Epithelial cell of proximal tubule (primary cell): ENCODE measurements at places on chromosomes 2 and 18. TPM values are rescaled to one million over a fixed set of nuclear protein-coding genes. Genes with fewer than 3 reads are reported as not detected.

LYG1 gene
- total RNA-seq, result 0.12 and 0.22 TPM in 2 replicates

PTCD3 gene
- 47.8 and 53.2 TPM in 2 replicates for total RNA-seq

CDCA7 gene
- 34.7 and 55.4 TPM in 2 replicates for total RNA-seq

PTPRN gene
- total RNA-seq, result 0.75 and 1.0 TPM in 2 replicates

SUCLG1 gene
- total RNA-seq, result 52.6 and 78.4 TPM in 2 replicates

OSGEPL1 gene
- 7.8 and 11.4 TPM in 2 replicates for total RNA-seq

ALS2 gene
- 15.6 and 20.8 TPM in 2 replicates for total RNA-seq

TMEM163 gene
- 0.40 and 0.65 TPM in 2 replicates for total RNA-seq

ZNF516 gene
- total RNA-seq, result 14.8 and 15.7 TPM in 2 replicates

ACAA2 gene
- 92.3 and 93.8 TPM in 2 replicates for total RNA-seq

GREB1L gene
- 5.1 and 6.2 TPM in 2 replicates for total RNA-seq

KATNAL2 gene
- 0.06 and 0.22 TPM in 2 replicates for total RNA-seq

FIGLA gene
- total RNA-seq, result not detected in 2 replicates

CHRND gene
- total RNA-seq, result not detected in 2 replicates

PLA2R1 gene
- 1.3 and 3.6 TPM in 2 replicates for total RNA-seq

SGPP2 gene
- total RNA-seq, result 9.1 and 9.7 TPM in 2 replicates

RUFY4 gene
- not detected in 2 replicates for total RNA-seq

MEP1B gene
- not detected in 2 replicates for total RNA-seq

AFG3L2 gene
- 41.3 and 52.8 TPM in 2 replicates for total RNA-seq

IAH1 gene
- total RNA-seq, result 83.4 and 92.1 TPM in 2 replicates

RNF144A gene
- total RNA-seq, result 14.1 and 17.4 TPM in 2 replicates

UGT1A9 gene
- total RNA-seq, result not detected in 2 replicates

TACR1 gene
- not detected in 2 replicates for total RNA-seq

RNU2-63P gene
- total RNA-seq, result not detected in 2 replicates

CTAGE1 gene
- total RNA-seq, result not detected in 2 replicates

GPR45 gene
- 0.22 TPM in 1 of 2 replicates, not detected in the other for total RNA-seq

KIAA2012 gene
- total RNA-seq, result not detected in 2 replicates

UNC80 gene
- not detected in 2 replicates for total RNA-seq

DCTN1 gene
- 93.1 and 96.3 TPM in 2 replicates for total RNA-seq

DYNAP gene
- not detected in 2 replicates for total RNA-seq

CDK15 gene
- 2.3 and 6.4 TPM in 2 replicates for total RNA-seq

FZD7 gene
- total RNA-seq, result 34.8 and 36.6 TPM in 2 replicates

EMILIN2 gene
- 13.2 and 19.8 TPM in 2 replicates for total RNA-seq

COLEC12 gene
- 2.0 and 3.3 TPM in 2 replicates for total RNA-seq

RNF152 gene
- 0.58 and 0.80 TPM in 2 replicates for total RNA-seq

PIEZO2 gene
- 0.07 and 7.5 TPM in 2 replicates for total RNA-seq

CFAP221 gene
- 0.80 TPM in 1 of 2 replicates, not detected in the other for total RNA-seq

TCF23 gene
- not detected in 2 replicates for total RNA-seq

CPO gene
- total RNA-seq, result not detected in 2 replicates
